Nucleus accumbens (tissue), 56 donors: ENCODE measurements at places on chromosomes 7 and 10.
A peak's percentile ranks its signal among the peaks of the same experiment; 100 is the strongest.

DNA sequence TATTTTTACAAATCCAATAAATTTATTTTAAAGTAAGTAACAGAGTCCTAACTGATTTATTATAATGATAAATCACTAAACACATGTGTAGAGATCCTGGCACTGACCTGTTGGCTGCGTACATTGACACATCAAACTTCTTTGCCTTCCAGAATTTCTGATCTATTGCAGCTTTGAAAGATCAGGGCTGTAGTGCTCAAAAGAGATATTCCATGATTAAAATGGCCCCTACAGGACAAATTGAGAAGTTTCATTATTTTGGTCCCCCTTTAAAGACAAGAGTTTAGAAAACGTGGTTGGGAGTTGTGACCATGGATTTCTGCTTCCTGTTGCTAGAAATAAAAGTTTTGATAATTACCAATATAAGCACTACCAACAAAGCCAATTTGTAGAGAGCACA is 87.7 kb upstream of the PDK4 start:
- no peak for DNase-seq

DNA sequence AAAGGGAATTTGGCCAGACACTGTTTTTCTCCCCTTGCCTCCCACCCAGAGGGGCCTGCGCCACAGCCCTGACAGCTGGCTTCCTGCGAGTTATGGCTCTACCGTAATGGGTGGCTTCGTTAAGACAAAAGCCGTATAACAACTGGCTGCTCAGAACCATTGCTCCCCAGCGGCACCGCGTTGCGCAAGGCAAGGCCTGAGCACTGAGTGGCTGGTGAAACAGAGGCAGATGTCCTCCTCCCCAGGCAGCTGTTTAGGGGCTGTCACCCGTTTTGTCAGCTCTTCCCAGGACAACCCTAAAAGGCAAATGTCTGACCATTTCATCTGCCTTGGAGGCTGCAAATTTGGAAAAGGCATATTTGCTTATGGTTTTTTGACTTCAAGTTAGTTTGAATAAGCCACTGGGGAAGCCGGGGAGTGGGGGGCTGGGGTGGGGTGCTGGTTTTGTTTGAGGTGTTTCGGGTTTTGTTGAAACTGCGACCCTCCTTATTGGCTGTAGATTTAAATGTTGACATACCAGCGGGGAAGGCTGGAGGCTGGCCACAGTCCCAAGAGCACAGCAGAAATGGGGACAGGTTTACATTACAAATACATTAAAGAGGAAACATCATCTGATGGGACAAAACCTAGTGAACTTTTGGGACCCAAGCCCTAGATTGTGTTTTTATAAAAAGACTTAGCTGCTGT is 681 bp upstream of the SPOCK2 start:
- DNase-seq, result peak; percentile 35

GRCh38 chr7:74449809-74450397 is 3.8 kb upstream of the GTF2IRD1 start:
- no peak for DNase-seq

DNA sequence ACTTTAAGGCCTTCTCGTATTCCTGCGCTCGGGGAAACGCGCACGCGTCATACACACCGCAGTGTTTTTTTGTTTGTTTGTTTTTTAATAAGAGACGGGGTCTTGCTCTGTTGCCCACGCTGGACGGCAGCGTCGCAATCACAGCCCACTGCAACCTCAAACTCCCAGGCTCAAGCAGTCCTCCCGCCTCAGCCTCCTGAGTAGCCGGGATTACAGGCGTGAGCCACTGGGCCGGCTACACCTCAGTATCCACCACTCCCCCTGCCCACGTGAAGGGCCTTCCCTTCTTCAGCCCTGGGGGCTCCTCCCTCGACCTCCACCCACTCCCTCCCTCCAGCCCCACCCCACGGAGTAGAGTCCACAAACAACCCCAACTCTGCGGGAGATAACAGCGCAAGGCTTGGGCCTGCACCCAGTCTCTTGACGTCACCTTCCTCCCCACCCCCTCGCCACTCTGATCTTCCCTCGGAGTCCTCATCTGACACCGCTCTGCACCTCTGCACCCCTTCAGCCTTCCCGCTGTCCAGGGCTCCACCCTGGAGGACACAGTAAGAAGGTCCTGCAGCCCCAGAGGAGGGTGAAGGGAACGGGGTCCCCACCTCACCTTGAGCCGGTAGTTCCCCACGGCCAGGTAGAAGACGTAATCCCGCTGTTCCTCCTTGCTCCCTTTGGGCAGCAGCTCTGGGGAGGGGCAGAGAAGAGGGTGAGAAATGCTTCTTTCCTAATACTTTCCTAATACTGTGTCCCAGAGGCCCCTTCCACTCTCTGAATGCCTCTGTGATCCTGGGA is 2.8 kb upstream of the CLDN15 start:
- DNase-seq, result no peak

GRCh38 chr10:5860066-5860465 is 29.6 kb downstream of the ANKRD16 start:
- DNase-seq, result no peak
